T-helper 2 cell treated with Interferon-gamma antibody and Interleukin-4, amounts not matched to agents 5 μg/mL and 100 μg/mL, for 36 hours (primary cell): ENCODE measurements at places on chromosomes 2 and 18.

- DNase-seq, result no peak
Measured at GRCh38 chr2:119233326-119234020, 9.8 kb downstream of the STEAP3 start.

DNA sequence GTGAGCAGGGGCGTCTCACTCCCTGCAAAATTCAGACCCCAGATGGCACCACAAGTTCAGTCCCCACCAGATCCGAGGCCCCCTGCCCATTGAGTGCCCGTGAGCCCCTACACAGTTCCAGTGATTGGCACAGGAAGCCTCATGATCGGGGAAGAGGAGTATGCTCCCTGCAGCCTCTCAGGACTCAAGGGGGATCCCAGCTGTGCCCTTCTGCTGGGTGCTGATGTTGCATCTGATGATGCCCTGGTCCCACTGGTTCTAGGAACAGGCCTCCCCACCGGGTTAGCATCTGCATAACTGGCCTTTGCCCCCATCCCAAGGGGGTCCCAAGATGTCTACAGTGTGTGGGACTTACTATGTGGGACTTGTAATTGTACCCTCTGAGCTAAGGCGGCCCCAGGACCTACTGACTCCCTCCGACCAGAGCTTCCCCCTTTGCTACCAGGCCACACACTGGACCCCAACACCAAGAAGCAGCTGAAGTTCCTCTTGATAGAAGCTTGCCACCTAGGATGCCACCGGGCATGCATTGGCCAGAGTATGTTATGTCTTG is 8.6 kb downstream of the ALPG start:
- DNase-seq, result no peak

- no peak for DNase-seq
Measured at GRCh38 chr2:24886691-24887304, 33.2 kb downstream of the ADCY3 start.

- DNase-seq, result no peak
Measured at GRCh38 chr18:9696112-9696511, 12.0 kb upstream of the RAB31 start.

GRCh38 chr2:95174031-95174542 is 8.5 kb downstream of the ZNF2 start:
- DNase-seq, result no peak

DNA sequence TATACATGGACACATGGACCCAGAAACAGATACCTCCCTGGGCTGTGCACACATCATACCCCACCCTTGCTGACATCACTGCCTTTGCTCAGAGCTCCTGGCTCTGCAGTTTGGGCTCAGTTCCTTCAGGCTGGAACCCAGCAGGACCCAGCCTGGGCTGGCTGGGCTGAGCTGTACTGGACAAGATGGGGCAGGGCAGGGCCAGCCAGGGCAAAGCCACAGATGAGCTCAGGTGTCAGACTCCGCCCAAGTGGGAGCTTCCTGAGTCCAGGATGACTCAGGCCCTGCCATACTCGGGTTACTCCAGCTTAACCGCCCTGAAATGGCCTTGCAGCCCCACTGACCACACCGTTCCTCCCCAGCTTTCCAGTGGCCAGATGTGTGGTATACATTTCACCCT is 284.9 kb downstream of the OSR1 start:
- no peak for DNase-seq

GRCh38 chr2:171187177-171187576 is 26.5 kb upstream of the TLK1 start:
- DNase-seq, result no peak

- no peak for DNase-seq
Measured at GRCh38 chr2:186725783-186726182, 31.9 kb downstream of the FAM171B start.

DNA sequence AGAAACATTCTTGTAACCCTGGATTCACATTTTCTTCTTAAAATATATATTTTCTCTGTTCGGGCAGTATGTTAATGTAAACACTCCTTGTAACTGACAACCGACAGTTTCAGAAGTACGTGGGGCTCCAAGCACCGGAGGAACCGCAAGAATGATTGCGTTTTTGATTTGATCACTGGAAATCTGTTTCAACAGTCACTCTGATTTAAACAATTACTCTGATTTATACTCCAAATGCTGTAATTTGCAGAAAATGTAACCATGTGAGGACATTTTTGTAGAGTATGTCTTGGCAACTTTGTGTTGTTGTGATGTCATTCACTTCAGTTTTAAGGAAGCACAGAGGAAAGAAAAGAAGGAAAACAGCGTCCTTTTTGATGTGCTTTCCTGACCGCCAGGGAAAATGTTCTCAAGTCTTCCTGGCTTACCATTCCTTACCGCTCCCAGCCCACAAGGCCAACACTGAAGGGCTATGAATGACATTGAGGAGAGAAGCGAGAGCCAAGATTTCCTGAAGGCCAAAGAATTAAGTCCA is 77.7 kb downstream of the APOB start:
- DNase-seq, result no peak

GRCh38 chr18:79903071-79903635 is 48.3 kb downstream of the SLC66A2 start:
- DNase-seq, result no peak

GRCh38 chr2:21501376-21502027 is 377.7 kb downstream of the TDRD15 start:
- no peak for DNase-seq

- DNase-seq, result no peak
Measured at GRCh38 chr18:30889519-30890301, 152.8 kb downstream of the DSC3 start.

DNA sequence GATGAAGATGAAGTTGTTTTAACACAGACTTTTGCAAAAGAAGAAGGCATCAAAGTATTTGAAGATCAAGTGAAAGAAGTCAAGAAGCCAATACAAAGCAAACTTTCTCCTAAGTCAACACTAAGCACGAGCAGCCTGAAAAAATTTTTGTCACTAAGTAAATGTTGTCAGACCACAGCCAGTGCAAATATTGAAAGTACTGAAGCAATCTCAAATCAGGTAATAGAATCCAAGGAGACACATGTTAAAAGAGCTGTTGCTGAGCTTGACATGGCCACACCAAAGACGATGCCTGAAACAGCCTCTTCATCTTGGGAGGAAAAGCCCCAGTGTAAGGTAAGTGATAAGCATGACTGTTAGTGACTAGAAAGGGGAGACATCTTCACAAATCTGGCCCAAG is 75.1 kb downstream of the FSIP2 start:
- no peak for DNase-seq

- DNase-seq, result no peak
Measured at GRCh38 chr2:68135448-68136320, 22.0 kb upstream of the PNO1 start.

GRCh38 chr2:31387850-31388249 is 26.7 kb downstream of the XDH start:
- no peak for DNase-seq

- no peak for DNase-seq
Measured at GRCh38 chr2:223142118-223142517, 90.1 kb downstream of the KCNE4 start.
